CD8-positive, alpha-beta T cell (primary cell): ENCODE measurements at places on chromosomes 3 and 15.

DNA sequence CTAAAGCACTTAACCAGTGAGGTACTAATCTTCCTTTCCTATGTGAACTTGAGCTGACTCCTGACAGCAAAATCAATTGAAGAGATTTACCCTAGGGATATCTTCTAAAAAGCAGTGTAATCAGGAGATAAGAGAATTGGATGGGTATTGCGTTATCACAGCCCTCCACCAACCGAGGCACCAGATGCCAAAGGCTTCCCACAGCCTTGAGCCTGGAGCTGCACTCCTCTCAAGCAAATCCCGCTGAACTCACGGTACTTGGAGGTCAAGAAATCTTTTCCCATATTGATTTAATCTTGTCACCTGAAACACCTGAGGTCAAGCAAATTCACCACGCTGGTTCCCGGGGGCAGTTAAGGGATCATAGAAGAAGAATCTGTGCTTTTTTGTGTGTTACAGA, 346.8 kb downstream of the TBL1XR1 start:
- no peak for DNase-seq

- DNase-seq, result no peak
Observed at GRCh38 chr15:67017311-67017710, 48.1 kb upstream of the SMAD3 start.

DNA sequence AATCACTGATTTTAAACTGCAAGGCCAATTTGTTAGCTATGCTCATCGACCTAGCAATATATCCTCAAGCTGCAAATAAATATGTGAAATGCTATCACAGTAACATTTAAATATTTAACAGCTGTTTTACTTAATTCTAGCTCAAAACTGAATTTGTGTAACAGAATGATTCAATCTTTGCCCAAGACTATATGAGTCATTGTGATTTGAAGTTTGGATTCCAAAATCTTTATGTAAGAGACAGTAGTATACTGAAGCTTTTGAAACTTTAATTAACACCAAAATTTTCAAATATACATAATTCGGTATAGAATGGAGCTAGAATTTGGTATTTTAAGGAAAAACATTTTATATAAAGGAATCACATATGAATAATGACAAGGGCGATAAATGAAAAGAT, 603.0 kb upstream of the ROBO2 start:
- DNase-seq, result no peak

DNA sequence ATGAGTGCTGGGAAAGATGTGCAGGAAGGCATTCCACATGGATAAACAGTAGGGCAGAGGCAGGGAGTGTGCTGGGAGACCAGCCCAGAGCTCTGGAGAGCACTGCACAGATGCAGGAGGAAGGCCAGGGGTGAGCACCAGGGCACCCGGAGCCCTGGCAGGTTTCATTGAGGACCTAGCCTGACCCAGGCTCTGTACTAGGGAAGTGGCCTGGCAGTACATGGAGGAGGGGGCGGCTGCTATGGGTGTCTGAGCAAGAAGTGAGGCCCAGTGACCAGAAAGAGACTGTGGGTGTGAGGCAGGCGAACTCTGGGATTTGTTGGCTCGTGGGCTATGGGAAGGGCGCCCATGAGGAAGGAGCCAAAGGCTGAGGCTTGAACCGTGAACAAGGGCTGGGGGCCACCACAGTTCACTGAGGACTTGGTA, 139.1 kb downstream of the DNAJB8 start:
- DNase-seq, result no peak

GRCh38 chr15:89226359-89227221, 5.2 kb upstream of the RLBP1 start:
- no peak for DNase-seq

DNA sequence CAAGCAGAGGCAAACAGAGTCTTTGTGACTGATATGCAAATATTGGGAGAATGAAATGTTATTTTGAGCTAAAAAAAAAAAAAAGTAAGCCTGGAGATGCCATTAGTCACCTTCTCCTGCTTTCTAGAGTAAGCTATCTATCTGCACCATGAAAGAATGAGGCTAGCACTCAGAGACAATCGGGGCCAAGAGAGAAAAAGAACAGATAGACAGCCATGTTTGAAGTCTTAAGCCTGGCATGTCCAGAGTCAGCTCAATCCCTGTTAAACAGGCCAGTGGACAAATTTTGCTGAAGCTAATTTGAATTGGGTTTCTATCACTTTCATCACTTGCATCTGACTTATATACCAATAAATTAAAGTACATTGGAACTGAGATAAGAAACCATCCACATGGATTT, 204.4 kb downstream of the SLC9A9 start:
- DNase-seq, result no peak

GRCh38 chr3:125591116-125591760, 4.1 kb downstream of the OSBPL11 start:
- no peak for DNase-seq

- DNase-seq, result no peak
Observed at GRCh38 chr3:149848238-149848637, 35.2 kb downstream of the RNF13 start.

- no peak for DNase-seq
Observed at GRCh38 chr3:128517648-128518047, 24.6 kb upstream of the GATA2 start.

GRCh38 chr3:100210772-100211135, 50.0 kb upstream of the TBC1D23 start:
- DNase-seq, result no peak

GRCh38 chr3:87778876-87779275, 279.9 kb downstream of the CGGBP1 start:
- no peak for DNase-seq

- DNase-seq, result no peak
Observed at GRCh38 chr3:31086148-31086547, 191.7 kb upstream of the GADL1 start.

DNA sequence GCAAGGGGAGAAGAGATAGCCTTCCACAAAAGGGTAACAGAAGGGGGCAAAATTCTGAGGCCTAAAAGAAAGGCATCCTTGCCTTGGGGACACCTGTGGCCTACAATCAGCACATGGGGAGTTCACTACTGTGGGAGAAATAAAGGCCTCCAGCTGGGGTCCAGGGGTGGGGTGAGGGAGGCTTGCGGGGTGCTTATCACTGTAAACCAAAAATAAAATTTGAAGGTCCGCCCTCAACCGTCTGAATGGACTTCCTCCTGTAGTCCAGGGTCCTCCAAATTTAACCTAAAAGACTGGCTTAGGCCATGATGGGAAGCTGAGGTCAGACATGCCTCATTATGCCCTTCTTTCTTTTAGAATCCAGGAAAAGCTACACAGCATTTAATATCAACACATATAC, 2.1 kb upstream of the POLR2M start:
- DNase-seq, result no peak

DNA sequence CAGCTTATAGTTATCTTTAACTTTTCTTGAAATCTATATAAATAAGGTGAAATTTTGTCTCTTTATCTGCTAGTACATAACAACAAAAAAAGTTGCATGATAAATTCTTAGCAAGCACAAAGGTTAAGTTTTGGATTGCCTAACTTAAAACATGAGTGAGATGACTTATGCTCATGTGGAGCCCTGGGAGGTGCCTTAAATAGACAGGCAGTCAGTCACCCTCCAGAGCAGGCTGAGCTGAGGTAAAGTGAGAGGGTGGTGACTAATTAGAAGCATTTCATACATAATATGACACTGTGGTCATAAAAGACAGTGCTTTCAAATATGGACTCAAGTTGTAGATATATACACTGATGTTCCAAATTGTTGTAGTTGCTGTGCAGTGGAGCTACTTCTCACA, 14.6 kb upstream of the MME start:
- no peak for DNase-seq

GRCh38 chr3:57158813-57159738, 6.1 kb downstream of the IL17RD start:
- no peak for DNase-seq

DNA sequence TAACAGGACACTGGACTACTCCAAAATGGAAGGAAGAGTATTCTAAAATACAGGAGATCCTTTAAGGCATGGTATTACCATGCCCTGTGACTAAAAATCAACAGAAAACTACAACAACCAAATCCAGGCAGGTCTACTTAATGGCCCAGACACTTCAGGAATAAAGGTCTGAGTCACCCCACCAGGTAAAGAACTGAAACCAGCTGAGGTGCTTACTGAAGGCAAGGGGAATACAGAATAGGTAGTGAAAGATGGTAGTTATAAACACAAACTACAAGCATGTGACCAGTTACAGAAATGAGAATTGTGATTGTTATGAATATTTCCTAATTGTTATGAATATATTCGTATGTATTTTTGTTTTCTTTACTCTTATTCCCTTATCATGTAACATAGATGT, 13.4 kb downstream of the IFT57 start:
- DNase-seq, result no peak
